ENCODE measurements at places on chromosomes 6 and 20.

DNA sequence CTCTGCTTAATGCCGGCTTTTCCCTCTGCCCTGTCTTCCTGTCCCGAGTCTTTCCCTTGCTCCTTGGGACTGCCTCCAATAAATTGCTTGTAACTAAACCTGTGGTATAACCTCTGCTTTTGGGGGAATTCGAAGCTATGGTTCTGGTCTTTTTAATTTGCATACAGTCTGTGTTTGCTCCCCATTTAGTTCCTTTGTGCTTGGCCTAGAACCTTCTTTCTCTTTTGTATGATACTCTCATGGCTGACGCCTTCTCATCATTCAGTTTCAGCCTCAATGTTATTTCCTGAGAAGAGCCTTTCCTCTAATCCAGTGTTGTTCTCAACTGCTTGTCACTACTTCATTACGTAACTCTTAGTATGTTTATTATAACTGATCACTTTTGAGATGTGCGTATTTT, 248.0 kb downstream of the PHF3 start:
- no peak for DNase-seq

- DNase-seq = no peak
These were observed 11.3 kb downstream of the MOCS3 start for GRCh38 chr20:50969912-50970311.

- no peak for DNase-seq
These were observed 11.0 kb upstream of the KCNK5 start for GRCh38 chr6:39240155-39240757.

DNA sequence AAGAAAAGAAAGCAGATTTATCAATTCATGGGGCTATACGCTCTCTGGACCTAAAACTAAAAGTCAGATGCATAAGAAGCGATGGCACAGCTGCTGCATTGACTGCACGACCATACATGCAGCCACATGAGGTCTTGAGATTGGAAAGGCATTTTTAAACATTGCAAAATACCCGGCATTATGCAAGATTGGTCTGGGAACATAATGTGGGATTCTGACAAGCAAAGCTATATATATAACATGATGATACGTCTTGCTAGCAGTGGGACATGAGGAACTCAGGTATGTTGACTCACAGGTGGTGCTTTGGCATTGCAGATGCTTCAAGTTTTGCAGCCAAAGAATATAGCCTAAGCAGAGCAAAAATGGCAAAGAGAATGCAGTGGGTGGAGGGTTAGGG, 55.1 kb downstream of the SAMD3 start:
- no peak for DNase-seq

GRCh38 chr20:3900187-3900604, 11.0 kb downstream of the PANK2 start:
- DNase-seq = no peak

- peak; percentile 12 for DNase-seq
These were observed 3.8 kb downstream of the MTCL3 start for GRCh38 chr6:127515234-127515793.

- no peak for DNase-seq
These were observed 19.5 kb downstream of the RNF24 start for GRCh38 chr20:3995749-3996320.

DNA sequence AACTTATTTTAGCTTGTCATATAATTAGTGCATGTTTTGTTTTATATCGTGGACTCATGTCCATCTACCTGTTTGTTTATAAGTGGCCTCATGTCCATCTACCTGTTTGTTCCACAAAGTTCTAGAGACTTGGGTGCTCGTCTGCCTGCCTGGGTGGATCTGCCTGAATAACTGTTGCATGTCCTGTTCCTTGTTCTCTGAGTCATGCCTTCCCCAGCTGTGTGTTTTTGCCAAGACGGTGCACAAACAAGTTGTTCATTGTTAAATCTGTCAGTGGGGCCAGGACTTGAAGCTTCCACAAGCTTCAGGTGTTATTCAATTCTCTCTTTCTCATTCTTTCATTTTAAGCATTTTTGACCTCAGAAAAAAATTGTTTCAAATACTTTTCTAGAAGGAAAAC, 358.0 kb upstream of the CITED2 start:
- DNase-seq = no peak

GRCh38 chr6:54094786-54095185, 16.5 kb upstream of the MLIP start:
- DNase-seq = no peak

DNA sequence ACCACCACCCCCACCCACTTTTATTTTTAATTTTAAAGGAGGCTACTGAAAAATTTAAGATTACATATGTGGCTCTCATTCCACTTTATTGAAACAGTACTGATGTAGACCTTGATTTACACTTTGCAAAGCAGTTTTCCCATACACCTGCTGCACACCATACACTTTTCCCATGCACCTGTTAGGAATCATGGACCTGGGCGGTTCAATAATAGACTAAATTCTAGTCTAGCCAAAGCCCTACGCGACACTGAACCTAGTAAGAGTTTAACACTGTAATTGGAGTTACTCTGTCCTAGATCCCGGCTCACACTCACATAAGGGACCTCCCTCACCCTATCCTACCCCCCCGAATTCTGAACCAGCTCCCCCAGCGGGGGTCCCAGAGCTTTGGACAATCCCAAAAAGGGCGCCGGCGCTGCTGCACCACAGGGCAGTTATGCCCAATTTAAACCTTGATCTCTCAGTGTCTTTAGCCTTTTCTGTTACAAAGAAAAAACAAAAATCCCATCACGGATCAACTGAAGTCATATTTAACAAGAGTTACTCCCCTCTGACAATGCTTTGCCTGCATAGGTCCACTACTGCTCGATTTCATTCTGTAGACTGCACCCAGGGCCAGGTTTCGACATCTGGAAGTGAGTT, 2.4 kb upstream of the GCLC start:
- no peak for DNase-seq

- no peak for DNase-seq
These were observed 186.8 kb downstream of the ARID1B start for GRCh38 chr6:156963712-156964700.

DNA sequence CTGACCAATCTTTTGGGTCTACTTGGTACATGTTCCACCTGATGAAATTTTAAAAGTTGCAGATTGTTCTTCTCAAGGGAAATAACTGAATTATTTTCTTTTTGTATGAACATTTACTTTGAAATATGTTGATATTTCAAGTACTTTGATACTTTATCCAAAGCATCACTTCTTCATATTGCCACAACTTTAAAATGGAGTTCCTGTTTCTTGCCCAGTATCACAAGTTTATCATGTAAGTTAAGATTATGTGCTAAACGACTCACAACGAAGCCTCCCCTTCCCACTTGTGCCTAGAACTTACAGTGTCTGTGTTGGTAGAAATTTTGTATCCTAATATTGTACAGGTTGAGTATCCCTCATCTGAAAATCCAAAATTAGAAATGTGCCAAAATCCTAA, 108.4 kb downstream of the ARID1B start:
- no peak for DNase-seq

- DNase-seq = no peak
These were observed 6.1 kb downstream of the MMP24 start for GRCh38 chr20:35232575-35232974.

- no peak for DNase-seq
These were observed 129.9 kb upstream of the RIPOR2 start for GRCh38 chr6:25065666-25066065.

- DNase-seq = no peak
These were observed 38.4 kb downstream of the HS3ST5 start for GRCh38 chr6:114304304-114304887.

DNA sequence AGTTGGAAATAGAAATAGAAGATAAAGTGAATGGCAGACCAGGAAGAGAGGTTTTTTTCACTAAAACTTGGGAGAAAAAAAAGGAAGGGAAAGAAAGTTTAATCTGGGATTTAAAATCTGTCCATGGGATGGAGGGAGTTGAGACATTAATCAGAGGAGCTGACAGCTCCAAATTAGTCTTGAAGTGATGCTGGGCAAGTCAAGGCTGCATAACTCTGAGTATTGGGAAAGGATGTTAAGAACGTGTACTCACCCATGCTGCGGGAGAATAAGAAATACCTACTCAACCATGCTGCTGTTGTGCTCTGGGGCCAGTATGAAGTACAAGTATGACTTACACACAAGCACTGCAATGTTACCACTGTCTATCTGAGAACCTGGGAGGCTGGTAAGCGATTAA, 47.5 kb downstream of the SNRNP48 start:
- no peak for DNase-seq

GRCh38 chr6:168834801-168835200, 393.8 kb downstream of the SMOC2 start:
- no peak for DNase-seq

Data from T-helper 17 cell (primary cell).